Activated CD4-positive, alpha-beta T cell treated with anti-CD3 and anti-CD28 coated beads, Interleukin-2, amount 50 U/mL, for 16 hours (primary cell): ENCODE measurements at places on chromosomes 13 and 19.

GRCh38 chr13:91158017-91158395 is 189.5 kb upstream of the MIR17HG start:
- DNase-seq, result no peak

GRCh38 chr13:40671956-40672764 is 5.7 kb upstream of the FOXO1 start:
- no peak for DNase-seq

DNA sequence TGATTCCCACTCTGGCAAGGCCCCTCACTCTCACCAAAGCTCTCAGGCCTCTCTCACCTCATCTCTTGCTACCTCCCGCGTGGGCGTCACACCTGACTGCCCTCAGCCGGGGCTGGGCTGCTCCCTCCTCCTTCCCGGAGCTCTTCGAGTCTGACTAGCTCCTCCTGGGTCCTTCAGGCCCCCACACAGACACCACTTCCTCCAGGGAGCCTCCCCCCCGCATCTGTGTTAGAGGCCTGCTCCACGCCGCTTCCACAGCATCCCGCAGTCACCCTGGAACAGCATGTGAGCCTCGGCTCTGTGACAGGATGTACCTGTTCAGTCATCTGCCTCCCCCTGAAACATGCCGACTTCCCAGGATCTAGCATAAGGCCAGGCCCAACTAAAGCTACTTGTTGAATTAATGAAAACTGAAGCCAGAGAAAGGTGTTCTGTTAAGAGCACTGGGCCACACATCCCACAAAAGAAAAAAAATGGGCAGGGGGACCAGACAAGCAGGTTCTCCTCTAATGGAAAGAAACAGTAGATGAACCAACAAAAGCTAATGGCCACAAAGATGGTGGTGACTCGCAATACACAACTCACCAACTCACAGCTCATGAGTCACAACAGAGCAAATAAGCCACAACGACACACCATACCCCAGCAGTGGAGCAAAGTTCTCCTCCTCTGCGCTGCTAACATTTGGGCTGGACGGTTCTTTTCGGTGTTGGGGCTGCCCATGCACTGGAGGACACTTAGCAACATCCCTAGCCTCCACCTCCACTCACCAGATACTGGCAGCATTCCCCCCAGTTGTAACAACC is 3.0 kb downstream of the PPP6R1 start:
- peak; percentile 78 for DNase-seq

GRCh38 chr19:50500753-50501151 is 10.2 kb downstream of the JOSD2 start:
- no peak for DNase-seq

DNA sequence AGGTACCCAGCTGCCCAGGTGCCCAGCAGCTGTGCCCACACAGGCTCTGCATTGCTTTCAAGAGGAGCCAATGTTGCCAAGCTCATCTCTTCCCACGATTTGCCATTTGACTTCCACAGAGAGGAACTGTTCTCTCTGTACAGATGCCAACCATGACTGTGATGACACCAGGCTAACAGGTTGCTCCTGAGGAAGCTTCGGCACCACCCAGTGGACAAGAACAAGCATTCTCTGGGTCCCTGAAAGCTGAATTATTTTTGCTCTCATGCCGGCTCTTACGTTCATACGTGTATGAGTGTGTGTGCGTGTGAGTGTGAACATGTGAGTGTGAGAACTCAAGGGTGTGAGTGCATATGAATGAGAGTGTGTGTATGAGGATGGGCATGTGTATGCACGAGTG is 535.2 kb downstream of the LIG4 start:
- no peak for DNase-seq

DNA sequence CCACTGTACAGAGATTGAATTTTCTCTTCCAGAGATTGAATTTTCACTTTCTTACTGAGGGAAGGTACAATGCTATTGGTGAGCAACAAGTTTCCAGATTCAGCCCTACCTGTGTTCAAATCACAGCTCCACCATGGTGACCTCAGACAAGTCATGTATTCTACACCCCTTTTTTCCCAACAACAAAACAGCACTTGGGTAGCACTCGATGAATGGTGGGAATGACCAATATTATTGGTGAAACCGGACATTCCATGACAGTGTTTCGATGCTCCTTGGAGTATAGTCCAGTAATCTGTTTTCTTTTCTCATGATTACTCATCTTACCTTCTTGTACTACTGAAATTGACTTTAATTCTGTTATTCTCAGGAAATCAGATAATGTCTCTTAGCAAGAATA is 266.2 kb upstream of the SOX21 start:
- no peak for DNase-seq

- no peak for DNase-seq
Observed at GRCh38 chr13:101452519-101453485, at the start of gene ITGBL1. Gene ITGBL1 (plus strand): TSS chr13:101452675. CDS start chr13:101452834, 159 bp downstream.

DNA sequence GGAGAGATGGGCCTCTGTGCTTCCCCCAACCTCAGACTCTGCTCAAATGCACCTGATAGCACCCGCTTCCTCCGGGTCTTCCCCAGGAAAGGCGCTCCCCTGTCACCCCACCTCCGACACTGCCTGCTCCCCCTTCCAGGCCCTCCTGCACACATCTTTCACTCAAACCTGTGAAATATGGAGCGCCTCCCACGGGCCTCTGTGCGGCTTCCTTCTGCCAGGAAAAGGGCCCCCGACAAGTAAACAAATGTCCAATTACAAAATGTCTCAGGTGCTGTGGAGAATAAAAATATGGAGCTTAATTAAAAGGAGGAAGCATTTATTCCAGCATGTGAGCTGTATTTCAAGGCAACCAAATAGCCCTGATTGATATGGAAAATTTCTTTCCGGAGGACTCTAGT is 15.6 kb upstream of the CCNE1 start:
- DNase-seq, result no peak

DNA sequence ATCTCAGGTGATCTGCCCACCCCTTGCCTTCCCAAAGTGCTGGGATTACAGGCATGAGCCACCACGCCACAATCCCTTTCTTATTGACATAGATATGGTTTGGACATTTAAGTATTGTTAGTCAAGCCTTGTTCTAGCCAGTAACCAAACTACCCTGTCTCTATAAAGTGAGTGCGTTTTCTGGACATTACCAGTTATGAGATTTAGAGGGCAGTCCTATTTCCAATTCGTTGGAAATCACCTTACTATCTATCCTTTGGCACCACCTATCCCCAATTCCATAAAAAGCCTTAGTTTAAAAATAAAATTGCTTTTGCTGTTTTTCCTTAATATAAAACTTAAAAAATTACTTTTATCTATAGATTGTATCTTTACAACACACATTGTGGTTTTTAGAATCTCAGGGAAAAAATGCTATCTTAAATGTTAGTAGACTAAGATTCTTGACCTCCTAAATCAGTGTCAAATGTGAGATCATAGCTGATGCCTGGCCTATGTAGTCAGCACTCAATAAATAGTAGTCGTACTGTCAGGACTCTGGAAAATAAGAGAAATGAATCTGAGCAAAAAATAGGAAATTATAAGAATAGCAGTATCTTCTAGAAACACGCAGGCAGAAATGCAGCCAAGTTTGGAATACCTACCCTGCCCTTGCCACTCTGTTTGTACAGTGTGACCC is 57.0 kb downstream of the NUFIP1 start:
- DNase-seq, result no peak

GRCh38 chr13:75841905-75842304 is 205.8 kb downstream of the LMO7 start:
- no peak for DNase-seq

DNA sequence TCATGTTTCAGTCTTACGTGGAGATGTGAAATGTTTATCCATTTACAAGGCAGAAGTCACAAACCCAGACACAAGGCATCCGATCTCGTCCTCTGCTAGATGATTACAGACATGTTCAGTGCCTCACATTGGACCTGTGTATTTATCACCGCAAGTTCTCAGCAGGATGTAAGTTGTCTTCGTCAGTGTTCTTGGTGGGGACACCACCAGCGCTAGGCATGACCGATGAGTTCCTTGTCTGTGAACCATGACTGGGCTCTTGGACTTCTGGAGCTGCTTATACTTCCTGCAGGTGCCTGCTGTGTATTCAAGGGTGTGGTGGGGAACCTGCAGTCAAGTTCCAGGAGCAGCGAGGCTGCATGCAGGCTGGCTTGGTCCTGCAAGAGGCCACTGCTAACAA is 105.4 kb downstream of the URI1 start:
- no peak for DNase-seq

DNA sequence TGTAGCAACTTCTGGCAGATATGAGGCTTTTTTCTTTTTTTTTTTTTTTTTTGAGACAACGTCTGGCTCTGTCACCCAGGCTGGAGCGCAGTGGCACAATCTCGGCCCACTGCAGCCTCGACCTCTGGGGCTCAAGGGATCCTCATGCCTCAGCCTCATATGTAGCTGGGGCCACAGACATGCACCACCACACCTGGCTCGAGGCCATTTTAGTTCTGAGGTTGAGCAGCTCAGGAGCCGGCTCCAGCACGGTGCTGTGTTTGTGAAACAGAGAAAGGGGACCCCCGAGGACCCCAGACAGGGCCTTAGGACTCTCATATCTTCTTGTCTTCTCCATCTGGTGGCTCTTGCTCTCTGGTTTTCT is 3.4 kb upstream of the FLT3LG start:
- no peak for DNase-seq

DNA sequence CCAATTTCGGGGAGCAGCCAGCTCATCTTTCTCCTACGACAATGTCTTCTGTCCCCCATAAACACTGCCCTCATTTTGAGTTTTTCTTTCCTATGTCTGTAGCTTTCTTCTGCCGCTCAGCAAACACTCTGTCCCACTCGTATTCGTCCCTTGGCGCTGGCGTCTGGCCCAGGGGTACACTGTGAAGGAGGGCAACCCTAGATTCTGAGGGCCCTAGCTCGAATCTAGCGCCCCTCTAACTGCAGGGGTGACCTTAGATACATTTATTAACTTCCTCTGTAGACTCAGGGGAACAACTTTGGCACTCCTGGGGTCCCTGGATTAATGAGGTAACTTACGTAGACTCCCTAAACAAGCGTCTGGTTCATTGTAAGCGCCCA is 677 bp upstream of the LRCH1 start:
- DNase-seq, result no peak

DNA sequence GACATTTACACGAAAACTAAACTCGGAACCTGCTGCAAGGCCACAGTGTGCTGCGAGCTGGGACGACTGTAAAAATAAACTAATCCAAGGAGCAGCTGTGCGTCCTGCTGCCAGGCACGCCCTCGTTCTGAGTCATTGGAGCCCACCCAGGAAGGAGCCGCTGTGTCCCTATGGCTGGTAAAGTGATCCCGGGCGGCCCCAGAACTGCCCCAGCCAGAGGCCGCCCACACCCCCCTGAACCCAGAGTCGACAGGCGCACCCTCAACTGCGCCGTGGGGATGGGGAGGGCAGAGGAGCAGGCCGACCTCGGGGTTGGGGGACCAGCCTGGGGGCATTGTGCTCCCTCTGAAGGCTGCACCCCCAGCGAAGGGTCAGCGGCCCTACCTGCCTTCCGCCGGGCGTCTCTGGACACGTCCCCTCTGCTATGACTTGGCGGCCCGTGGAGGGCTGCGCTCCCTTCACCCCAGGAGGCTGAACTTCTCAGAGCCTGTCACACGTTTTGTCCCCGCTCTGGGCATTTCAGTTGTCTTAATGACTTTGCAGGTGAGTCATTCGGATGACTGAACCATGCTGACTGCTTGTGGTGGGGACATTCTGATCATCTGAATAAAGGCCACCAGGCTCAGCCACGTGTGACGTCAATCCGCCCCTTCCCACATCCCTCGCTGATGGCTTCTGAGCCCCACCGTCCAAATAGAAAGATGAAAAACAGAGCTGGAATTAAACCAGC is 42.7 kb downstream of the ADPRHL1 start:
- DNase-seq, result no peak

DNA sequence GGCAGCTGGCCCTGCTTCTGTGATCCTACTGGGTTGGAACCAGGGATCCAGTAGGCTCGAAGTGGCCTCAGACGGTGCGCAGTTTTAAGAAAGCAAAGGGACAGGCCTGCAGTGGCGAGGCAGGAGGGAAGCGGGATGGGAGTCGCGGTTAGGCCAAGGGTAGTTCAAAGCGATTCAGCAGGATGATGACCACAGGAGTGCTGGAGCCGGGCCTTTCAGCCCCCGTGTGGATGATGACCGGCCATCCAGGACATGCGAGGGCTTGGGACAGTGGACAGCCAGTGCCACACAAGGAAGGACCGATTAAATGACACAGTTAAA is 854 bp downstream of the RNASEH2B start:
- DNase-seq, result no peak

DNA sequence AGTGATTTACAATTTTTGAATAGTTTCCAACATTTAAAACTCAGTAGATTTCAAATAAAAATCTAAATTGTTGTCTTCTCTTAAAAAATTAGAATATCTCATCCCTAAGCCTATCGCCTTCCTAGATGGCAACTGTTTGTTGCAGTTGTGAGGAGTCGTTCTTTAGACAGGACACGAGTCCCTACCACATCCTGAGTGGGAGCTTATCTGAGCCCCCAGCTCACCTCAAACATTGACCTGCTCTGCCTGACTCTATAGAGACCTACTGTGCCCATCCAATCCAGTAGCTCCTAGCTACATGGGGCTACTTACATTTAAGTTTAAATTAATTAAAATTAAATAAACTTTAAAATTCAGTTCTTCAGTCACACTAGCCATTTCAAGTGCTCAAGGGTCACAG is 434.7 kb downstream of the FOXO1 start:
- no peak for DNase-seq

DNA sequence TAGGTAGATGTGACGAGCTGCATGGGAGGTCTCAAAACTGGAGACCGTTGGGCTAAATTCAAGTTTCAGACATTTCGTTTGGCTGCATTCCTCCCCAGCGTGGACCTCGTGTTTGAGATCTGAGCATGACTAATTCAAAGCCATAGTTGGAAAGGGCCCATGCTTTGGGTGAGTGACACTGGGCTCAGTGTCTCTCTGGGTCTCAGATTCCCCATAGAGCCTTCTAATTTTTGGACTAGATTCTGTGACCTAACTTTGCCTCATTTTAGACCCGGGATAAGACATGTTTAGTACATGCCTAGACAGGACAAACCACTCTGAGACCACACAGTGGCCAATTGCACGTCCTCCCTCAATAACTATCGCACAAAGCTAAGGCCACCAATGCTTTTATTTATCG is 16.6 kb downstream of the CKM start:
- DNase-seq, result no peak

GRCh38 chr19:16115301-16116039 is 3.8 kb downstream of the RAB8A start:
- no peak for DNase-seq
